CD4-positive, alpha-beta T cell treated with Interleukin-1 beta for 1 hour (primary cell): ENCODE measurements at places on chromosomes 6 and 20.

- no peak for DNase-seq
Observed at GRCh38 chr6:82246802-82247504, 591 bp downstream of the IBTK start.

GRCh38 chr20:54148947-54149764, 24.6 kb downstream of the CYP24A1 start:
- DNase-seq, result no peak

GRCh38 chr20:25314497-25315417, 66.9 kb downstream of the PYGB start:
- DNase-seq, result no peak

GRCh38 chr6:1581120-1581991, 28.4 kb upstream of the FOXC1 start:
- DNase-seq, result no peak

DNA sequence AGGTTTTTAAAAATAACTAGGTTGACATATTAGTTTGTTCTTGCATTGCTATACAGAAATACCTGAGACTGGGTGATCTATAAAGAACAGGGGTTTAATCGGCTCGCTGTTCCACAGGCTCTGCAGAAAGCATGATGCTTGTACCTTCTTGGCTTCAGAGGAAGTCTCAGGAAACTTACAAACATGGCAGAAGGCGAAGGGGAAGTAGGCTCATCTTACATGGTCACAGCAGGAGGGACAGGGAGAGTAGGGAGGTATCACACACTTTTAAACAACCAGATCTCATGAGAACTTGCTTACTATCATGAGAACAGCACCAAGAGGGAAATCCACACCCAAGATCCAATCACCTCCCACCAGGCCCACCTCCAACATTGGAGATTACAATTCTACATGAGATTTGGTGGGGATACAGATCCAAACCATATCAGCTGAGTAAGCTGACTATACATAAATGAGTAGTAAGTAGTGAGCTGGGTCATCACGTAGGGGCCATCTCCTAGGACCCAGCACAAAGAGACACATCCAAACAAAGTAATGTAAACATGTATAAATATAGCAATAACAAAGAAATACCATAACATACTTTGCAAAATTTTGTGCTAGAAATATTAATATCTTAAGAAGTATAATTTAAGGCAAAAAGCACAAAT, 31.4 kb upstream of the SIRPG start:
- DNase-seq, result no peak

- DNase-seq, result no peak
Observed at GRCh38 chr6:27209659-27210269, 37.7 kb upstream of the PRSS16 start.

- DNase-seq, result peak; percentile 46
Observed at GRCh38 chr6:111985202-111985731, 68.6 kb upstream of the CCN6 start.

DNA sequence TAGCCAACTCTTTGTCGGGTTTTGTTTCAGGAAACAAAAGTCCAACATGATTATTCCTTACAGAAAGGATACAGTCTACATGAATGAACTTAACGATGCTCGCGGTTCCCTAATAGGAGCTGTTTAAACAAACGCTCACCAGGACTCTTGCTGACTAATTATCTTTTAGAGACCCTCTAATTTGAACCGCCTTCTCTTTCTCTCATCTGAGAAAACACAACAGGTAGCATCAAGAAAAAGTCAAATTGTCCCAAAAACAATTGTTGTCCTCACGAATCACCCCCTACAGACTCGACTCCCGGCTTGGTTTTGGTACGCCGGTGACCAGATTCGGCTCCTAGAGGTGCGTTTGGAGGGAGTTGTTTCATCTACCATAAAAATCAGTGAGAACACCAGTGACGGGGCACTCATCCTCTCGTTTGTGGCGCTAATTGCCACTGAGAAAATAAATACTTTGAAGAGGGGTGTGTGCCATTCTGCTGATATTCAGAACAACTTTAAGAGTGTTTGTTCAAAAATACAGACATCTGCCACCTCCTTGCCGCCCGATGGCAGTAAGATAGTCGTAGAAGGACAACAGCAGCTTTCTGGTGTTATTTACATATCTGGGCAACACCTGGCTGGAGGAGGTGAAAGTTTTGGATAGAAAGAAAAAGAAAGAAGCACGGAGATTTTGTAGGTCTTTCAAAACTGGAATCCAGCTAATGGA, 1.1 kb upstream of the SIM1 start:
- DNase-seq, result no peak

DNA sequence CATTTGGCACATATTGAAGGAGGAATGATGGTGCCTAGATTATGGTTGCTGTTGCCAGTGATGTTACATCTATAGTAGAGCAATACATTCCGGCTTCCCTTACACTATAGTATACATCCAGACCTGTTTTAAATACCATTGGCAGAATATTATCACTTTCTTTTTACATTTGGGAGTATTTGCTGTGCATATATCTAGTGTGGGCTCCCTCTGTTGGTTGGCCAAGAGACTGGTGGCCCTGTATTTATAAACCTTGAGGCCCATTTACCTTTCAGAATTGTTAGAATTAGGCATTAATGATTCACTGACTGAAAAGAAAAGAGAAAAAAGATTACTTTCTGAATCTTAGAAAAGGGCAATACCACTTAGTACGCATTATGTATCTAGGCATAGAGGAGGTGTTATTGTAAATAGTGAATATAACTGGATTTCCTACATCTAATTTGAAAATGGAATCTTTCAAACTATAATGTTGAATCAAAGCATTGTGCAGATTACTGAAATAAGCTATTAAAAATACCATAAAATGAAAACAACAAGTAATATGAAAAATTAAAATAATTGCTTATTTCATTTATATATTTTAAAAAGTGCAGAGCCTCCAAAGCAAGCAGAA, 628.8 kb upstream of the MAN1A1 start:
- DNase-seq, result peak; percentile 2

GRCh38 chr6:163367497-163368183, 46.9 kb upstream of the QKI start:
- DNase-seq, result no peak

- peak; percentile 60 for DNase-seq
Observed at GRCh38 chr20:34538671-34539123, 19.8 kb upstream of the MAP1LC3A start.

DNA sequence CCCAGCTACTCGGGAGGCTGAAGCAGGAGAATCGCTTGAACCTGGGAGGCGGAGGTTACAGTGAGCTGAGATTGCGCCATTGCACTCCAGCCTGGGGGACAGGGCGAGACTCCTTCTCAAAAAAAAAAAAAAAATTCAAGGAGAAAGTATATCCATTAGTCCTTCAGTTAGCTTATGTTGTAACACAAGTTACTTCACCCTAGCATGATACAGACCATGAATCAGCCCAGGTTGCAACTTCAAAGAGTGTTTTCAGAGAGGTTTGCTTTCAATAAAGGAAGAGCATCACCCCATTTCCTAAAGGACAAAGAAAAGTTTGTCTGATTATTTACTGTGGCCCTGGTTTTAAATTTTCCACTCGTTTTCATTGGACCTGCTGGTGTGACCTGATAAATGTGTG, 73.0 kb downstream of the SERAC1 start:
- no peak for DNase-seq

GRCh38 chr6:69878795-69879194, 12.4 kb downstream of the COL19A1 start:
- no peak for DNase-seq

DNA sequence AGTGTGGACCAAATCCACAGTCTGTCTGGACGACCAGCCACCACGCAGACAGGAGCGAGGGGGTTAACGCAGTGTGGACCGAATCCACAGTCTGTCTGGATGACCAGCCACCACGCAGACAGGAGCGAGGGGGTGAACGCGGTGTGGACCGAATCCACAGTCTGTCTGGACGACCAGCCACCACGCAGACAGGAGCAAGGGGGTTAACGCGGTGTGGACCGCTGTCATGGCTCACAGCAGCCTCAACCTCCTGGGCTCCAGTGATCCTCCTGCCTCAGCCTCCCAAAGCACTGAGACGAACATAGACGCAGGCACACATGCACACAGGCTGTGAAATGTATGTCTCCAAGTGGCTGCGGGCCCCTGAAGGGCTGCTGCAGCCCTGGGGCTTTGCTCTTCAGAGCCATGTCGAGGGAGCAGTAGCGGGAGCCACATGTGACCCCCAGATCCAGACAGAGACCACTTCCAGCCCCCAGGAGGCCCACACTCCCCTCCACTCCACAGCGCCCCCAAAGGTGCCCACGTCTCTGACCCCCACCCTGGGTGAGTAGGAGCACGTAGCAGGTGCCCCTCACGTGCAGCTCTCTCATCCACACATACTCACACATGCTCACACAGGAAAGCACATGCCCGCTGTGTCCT, 98.1 kb downstream of the YTHDF1 start:
- DNase-seq, result no peak

GRCh38 chr6:63437058-63437457, 117.3 kb upstream of the LGSN start:
- DNase-seq, result no peak

GRCh38 chr6:37489697-37490336, 9.9 kb downstream of the CCDC167 start:
- peak; percentile 35 for DNase-seq
